ENCODE measurements at places on chromosomes 13 and 19.
A peak's percentile ranks its signal among the peaks of the same experiment; 100 is the strongest.

- DNase-seq = no peak
Observed at GRCh38 chr13:110132225-110132982, 174.6 kb downstream of the COL4A1 start.

GRCh38 chr19:11399667-11400066 is 15.6 kb upstream of the EPOR start:
- DNase-seq = no peak

DNA sequence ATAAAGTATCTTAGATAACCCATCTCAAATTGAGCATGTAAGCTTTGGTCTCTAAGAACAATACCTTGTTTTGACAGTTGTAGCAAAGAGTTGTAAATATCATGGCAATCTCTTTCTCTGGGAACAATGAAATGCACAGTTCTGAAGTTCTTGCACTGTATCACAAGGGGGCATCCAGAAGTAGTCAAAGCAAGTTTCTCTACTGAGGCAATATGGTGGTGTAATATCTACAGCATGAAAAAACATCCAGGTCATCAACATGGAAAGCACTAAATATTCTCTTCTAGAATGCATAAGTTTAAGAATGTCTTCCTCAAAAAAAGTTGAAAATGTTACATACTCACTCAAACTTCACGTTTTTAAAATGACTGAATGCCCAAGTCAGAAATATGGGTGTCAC is 19.6 kb downstream of the MTMR6 start:
- no peak for DNase-seq

DNA sequence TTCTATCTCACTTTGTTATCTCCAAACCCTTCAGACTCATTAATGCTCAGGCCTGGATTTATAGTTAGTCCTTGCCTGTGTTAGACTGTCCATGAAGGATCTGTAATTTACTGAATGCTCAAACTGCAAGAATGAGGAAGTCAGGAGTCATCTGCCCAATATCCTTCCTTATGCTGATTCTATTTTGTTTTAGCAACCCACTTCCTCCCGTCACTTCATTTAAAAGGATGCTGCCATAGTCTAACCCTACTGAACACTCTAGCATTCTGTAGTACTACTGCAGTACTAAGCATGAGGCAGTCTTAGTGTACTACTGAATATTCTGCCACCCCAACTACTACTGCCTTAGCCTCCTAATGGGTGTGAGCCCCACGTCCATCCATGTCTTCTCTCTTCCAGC is 1.5 kb downstream of the FCAR start:
- no peak for DNase-seq

GRCh38 chr13:21846605-21847004 is 175.7 kb downstream of the FGF9 start:
- no peak for DNase-seq

DNA sequence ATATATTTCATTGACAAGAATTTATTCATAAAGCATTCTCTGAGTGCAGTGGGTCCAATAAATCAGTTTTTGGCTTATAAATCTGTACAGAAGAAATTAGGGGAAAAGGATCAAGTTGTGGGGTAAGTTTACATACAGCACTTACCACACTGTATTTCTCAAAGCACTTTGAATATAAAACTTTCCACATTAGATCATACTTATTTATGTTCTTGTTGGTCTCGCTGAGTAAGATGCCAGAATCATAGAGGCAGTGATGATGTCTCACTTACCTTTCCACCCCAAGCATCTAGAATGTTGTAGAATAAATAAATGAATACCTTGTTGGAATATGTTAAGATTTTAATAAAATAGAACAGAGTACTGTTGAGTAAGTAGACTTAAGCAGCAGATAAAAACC is 279.1 kb downstream of the PCDH20 start:
- DNase-seq = no peak

DNA sequence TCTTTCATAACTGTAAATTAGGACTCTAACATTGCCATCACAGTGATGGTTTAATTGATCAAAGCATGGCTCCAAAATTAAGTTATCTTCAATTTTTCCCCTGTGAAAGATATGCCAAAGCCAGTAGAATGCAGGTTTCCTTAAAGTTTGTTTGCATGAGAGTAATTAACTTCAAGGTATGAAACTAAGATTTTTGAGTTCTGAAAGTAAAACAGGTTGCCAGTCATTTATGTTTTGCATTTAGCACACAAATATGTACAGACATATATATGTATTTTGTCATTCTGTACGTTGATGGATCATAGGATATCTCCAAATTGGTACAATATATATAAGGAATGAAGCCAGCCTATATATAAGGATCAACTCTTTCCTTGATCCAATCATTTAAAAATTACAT is 23.6 kb upstream of the NDFIP2 start:
- DNase-seq = no peak

DNA sequence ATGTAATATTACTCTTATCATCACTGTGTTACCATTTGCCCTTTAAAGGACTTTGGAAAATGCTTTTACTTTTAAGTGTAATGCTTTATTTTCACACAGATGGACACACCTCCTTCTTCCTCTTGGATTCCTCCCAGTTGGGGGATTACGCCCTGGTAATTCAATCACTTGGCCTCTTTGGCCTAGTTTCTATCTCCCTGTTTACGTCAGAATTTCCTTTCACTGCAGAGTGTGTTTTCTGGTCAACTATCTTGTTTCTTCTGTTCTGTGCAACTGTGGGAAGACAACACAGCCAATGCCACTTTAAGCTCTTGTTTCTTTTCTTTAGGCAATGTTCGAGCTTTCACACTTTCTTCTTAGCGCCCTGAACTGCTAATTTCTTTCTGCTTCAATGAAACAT is 257.3 kb upstream of the MAB21L1 start:
- DNase-seq = no peak

- DNase-seq = no peak
Observed at GRCh38 chr13:26132756-26133155, 80.9 kb upstream of the SHISA2 start.

GRCh38 chr19:48985711-48986110 is 7.4 kb downstream of the GYS1 start:
- no peak for DNase-seq

- peak; percentile 29 for DNase-seq
Observed at GRCh38 chr19:47032171-47032811, 12.7 kb downstream of the NPAS1 start.

DNA sequence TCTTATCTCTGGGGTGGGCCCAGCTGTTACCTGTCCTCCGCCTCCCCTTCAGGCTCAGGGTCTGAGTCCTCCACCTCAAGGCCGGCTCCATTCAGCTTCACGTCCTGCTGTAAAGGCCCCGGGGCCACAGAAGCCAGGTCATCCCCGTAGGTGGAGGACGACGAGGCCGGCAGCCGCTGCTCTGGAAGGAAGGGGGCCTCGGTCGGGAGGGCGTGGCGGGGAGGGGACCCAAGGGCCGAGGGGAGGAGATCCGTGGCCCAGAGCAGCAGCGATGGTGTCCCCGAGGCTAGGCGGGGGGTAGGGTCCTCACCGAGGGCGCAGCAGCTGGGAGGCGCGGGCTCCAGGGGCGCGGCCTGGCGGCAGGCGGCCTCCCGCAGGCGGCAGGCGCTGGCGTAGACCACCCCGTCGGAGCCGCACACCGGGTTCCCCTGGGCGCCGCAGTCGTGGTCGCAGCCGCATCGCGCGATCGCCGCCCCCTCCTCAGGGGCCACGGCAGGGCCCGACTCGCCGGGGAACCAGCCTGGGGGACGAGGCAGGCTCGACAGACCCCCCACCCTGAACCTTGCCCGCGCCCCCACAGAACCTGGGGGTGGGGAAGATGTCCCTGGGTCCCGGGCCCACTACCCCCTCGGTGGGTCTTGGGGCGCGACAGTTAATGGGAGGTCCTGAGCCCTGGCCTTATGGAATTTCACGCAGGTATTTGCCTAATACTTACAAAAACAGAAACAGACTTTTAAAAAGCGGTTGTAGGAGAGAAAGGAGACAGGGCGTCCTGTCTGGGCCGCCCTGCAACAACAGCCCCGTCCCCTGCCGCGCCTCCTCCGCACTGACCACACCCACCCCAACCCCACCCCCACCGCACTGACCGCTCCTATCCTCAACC is 7.6 kb downstream of the F2RL3 start:
- no peak for DNase-seq

- no peak for DNase-seq
Observed at GRCh38 chr19:48737360-48737998, 2.9 kb downstream of the RASIP1 start.

DNA sequence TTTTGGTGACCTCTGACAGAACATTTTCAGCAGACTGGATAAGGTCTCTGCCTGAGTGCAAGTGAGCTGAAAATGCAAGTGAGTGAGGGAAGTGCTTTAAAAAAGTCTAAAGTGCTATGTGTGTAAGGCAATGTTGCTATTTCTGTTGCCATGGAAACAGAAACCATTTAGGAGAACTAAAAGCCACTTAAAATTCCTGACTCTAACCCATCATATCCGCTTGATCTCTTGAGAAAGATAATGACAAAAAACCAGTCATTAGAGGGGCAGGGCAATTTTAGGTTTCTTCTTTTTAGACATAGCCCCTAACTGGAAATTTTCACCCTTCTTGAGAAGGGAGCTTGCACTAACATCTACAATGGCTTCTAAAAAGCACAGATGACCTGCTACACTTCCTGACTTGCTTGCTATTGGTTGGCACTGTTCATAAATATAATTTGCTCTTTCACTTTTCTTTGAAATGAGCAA is at the start of gene CYSLTR2:
Gene CYSLTR2, plus strand, starts transcription at position 458 of the 468 bp plus-strand sequence. CDS start 52,889 bp downstream, outside the sequence.
- no peak for DNase-seq

GRCh38 chr19:38583219-38583984 is 34.4 kb downstream of the MAP4K1 start:
- no peak for DNase-seq

- DNase-seq = no peak
Observed at GRCh38 chr13:112711528-112712265, 21.9 kb downstream of the ATP11A start.

DNA sequence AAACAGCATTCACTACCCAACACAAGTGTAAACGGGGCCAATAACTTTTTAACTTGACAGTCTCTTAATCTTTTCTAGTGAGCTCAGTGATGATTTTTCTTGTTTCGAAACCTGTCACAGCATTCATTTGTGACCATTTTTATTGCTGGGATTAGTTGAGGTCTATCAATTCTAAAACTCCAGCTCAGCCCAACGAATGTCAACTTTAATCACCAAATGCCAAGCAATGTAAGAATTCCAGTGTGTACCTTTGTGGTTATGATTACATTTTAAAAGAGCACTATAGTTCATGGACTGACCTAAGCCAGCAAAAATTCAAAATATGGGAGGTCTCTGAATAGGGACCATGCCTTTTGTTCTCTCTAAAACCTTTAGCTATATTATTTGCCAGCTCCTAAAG is 694.3 kb upstream of the SGCG start:
- DNase-seq = no peak

GRCh38 chr19:45655073-45655472 is 12.9 kb upstream of the GIPR start:
- DNase-seq = no peak

DNA sequence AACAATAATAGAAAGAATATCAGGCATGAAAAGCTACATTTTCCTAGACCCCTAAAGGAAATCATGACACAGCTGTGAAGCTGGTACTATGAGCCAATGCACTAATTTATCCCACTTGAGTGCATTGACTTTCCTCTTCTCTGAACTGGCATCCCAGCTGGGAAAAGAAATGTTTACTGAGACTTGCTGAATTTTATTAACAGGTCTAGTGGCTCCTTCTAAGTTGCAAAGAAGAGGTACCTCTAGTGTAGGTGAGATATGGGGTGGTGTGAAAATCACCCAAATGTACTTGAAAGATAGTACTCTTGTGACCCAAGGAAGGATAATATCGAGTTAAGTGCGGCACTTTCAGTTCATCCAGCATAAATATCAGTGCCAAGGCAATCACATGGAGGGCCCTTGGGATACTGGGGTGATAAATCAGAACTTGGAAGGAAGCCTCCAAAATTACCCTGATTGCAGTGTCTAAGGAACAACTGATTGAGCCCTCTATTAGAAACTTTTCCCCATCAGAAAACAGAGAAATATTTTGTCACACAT is 369.2 kb downstream of the PCDH9 start:
- DNase-seq = no peak

GRCh38 chr13:40319699-40320579 is 346.5 kb downstream of the FOXO1 start:
- DNase-seq = no peak

DNA sequence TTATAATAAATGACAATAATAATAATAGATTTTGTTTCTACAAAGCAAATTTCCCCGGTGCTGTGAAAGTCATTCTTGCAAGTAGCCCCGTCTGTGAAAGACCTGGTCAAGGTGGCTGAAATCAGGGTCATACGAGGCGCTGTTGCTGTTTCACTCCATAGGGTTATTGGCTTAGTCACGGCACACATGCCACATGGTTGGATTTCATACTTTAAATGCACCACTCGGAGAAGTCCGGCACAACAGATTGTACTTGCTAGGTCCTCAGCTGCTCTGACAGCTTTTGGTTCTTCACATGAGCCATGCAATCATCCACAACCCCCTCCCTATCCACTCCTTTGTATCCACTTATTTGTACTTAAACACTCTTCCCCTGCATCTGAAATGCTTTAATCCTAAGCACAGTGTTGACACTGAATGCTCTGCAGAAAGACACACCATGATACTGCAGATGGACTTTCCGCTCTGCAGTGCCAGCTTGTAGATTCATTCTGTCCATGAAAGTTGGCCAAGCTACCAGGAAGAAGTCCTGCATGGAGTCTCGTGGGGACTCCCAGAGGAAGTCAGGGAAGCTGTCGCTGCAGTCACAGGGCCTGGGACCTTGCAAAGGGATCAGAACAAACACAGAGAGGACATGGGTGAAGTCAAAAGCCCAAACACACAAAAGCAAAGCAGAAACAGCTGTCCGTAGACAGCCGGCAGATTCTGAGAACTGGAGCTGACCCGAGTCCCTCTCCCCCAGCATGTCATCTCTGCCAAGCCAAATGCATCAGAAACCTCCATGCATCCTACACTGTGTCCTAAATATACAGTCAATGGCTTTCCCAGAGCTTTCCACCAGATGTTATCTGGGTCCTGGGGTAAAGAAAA is 124.6 kb downstream of the COL4A2 start:
- DNase-seq = no peak

DNA sequence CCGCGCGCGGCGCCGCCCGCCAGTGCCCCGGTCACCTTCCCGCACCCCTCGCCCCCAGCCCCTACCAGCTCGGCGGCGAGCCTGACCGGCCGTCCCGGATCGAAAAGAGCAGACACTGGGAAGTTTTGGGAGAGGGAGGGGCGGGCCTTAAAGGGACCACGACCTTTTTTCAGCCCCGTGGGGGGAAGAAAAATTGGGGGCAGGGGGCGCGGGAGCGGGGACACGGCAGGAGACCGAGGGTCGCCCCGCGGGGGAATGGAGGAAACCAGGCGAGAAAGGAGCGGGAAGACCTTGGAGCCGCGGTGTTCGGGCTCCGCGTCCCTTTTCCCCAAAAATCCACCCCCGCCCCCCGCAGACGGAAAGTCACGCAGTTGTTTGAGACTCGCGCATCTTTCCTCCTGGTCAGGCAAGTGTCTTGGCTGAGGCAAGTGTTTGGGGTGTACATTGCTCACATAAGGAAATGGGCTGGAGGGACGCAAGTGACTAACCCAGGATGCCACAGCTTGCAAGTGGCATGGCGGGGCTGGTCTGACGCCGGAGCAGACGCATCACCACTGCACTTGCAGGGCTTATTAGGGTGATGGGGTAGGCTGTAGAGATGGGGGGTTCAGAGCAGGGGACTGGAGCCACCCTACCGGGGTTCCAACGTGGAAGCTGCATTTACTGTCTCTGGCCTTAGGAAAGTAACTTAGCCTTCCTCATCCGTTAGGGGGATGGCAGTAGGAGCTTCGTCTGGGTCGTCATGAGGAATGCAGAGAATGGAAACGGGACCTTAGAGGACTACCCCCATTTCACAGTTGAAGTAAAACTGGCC is 2.7 kb upstream of the HNRNPL start:
- no peak for DNase-seq
